NCI-H1436 treated with DMSO at 0.1 percent for 48 hours (cell line): ENCODE measurements at places on chromosomes 3 and 15.

GRCh38 chr3:73868688-73869315, 244.1 kb upstream of the PDZRN3 start:
- DNase-seq, result no peak

DNA sequence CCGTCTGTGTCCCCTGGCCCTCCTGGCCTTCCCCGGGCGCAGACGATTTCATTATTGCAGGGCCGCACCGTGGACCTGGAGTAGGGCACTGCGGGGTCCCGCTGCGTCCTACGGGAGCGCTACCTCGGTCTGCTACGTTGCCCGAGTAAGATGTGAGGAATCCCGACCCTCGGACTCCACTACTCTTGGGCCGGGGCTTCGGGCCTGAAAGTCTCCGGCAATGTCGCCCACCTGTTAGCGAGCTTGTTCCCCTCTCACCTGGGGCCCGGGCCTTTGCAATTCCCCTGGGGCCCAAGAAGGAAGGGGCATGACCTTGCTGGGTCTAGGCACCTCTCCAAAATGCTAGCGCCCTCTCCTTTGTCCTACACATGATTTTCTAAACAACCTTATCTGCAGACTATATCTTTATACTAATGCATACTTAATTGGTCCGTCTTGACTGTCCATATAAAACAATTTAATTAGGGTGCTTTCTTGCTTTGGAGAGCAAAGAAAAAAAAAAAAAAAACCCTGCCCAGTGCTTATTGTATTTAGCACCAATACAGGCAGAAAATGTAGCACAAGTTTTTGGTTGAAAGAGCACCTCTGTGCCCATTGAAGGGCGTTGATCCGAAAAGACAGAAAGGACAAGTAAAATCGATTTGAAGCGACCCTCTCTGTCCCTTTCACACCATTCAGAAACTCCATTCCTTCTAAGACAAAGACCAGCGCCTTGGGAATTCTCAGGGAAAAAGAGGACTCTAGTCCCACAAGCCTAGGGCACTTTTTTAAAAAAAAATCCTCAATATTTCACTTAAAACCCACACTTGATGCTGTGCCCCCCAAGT, 7.0 kb upstream of the NR2F2 start:
- no peak for DNase-seq

DNA sequence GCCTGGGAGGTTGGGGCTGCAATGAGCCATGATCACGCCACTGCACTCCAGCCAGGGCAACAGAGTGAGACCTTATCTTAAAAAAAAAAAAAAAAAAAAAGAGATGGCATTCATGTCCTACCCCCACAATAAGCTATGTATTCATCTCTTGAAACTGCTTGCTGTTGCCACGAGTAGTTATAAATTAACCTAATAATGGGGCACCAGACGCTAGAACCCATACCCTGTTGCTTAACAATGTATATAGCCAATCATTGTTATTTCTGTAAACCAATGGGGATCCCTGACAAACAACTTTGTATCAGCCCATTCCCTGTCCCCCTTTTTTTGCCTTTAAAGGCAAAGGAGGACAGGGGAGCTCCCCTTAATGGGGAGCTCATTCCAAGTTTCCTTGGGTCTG, 2.8 kb upstream of the LACTB start:
- DNase-seq, result no peak

GRCh38 chr3:56874269-56874668, 72.5 kb upstream of the ARHGEF3 start:
- DNase-seq, result no peak

DNA sequence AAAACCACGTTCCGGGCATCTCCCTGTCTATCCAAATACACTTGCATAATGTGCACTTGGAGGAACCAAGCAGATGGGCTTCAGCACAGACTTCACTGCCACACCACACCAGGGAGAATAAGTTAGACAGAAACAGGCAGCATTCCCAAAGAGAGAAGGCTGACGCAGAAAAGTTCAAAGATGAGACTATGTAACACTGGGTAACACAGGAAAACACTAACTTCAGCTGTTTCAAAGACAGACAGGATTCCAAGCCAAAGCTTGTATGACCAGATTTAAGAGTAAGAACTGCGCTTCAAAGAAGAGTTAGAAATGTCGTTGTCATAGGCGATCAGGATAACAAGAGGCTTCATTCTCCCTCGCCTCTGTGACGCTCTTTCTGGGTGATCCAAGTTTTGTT, 19.9 kb downstream of the SLC51A start:
- DNase-seq, result no peak

DNA sequence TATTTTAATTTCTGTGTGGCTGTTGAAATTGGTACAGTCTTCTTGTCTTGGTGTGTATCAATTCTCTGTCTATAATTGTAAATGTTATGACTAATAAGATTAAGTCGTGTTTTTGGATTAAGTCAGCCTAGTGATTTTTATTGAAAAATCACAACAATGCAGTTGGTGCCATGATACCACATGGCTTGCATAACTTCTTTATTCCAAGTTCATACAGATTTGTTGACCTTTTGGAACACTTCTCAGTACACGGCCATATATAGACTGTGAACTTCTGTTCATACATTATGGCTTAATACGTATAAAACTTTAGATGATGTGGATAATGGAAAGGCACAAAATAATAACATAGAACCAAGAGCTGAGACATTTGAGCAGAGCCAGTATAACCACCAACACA, 121.2 kb upstream of the NAALADL2 start:
- no peak for DNase-seq

GRCh38 chr3:177777699-177778098, 580.4 kb upstream of the TBL1XR1 start:
- no peak for DNase-seq

DNA sequence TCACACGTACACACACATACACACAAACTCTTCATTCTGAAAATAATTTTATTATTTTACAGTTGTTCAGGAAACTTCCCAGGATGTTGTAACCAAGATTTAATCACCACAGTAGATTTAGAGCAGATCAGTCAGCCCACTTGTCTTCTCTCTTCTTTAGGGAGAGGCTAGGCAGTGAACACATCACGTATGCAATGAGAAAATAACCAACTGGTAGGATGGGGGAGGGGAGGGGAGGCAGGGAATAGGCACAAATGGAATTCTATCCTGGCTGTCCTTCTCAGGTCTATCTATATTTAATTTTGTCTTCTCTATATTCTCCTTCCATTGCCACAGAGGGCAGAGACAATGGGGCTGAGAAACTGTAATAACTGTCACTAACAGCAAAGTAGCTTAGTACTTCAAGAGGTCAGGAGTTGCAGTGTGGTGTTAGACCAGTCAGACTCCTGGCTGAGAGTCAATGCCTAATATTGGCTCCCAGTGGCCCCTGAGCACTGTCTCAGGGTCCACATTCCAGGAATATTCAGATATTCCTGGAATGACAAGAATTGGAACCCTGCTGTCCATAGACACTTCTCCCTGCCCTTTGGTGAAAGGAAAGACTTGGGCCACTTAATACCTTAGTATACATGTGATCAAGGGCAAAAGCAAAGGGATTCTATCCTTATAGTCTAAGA, 2.6 kb upstream of the HCLS1 start:
- no peak for DNase-seq

- no peak for DNase-seq
These were observed 56.3 kb upstream of the TMCO5A start for GRCh38 chr15:37877851-37878741.

DNA sequence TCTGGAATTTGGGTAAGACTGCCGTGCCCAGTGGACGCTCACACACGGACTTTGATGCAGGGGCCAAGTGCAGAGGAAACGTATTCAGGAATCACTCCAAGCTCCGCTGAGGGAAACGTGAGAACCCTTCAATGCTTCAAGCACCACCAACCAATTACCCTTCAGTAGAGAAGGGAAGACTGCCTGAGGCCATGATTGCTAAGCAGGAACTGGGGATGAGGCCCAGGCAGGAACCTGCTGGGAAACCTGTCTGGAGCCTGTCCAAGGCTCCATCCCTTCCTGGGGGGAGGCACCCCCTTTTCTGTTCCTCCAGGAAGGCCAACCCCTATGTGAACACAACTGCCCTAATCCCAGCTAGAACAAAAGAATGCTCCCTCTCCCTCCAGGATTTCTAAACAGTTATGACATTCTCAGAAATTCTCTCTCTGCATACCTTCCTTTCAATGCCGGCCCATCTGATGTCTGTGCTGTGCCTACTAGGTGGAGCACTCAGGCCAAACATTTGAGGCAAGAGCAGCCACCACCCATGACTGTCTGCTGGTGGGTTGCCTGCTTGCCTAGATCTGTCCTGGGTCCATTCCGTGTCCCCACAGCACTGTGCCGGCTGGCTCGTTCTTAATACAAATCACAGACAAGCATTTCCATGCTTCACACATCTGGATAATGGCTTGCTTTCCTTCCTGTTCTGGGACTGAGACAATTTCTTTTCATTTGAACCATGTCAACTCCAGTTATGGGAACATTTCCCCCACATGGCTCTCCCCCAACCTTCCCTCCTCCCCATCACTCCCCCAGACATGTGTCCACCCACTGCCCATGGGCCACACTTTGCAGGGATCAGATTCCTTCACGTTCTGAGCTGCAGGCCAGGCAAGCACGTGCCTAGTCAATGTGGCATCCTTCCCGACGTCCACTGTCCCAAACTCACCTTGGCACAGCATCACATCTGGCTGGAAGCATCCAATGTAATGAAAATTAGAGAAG, 149.4 kb downstream of the ADAMTS17 start:
- DNase-seq, result no peak

DNA sequence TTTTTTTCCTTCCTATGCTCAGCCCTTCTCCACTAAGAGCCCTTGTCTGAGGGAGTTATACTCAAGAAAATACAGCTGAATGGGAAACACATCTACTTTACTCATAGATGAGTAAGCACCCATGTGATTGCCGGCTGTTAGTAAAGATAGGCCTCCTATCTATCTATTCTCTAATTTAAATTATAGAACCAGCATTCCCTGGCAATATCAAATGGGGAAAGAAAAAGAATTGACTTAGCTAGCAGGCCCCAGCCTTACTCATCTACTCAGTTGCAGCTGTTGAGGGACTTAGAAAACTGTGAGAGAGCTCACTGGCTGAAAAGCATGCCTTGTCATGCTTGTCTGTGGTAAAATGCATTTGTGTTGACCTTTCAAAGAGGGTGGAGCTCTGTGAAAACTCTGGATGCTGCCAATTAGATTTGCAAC, 116.9 kb upstream of the LRRFIP2 start:
- DNase-seq, result no peak

GRCh38 chr15:77744398-77744797, 111.7 kb upstream of the LINGO1 start:
- DNase-seq, result no peak

DNA sequence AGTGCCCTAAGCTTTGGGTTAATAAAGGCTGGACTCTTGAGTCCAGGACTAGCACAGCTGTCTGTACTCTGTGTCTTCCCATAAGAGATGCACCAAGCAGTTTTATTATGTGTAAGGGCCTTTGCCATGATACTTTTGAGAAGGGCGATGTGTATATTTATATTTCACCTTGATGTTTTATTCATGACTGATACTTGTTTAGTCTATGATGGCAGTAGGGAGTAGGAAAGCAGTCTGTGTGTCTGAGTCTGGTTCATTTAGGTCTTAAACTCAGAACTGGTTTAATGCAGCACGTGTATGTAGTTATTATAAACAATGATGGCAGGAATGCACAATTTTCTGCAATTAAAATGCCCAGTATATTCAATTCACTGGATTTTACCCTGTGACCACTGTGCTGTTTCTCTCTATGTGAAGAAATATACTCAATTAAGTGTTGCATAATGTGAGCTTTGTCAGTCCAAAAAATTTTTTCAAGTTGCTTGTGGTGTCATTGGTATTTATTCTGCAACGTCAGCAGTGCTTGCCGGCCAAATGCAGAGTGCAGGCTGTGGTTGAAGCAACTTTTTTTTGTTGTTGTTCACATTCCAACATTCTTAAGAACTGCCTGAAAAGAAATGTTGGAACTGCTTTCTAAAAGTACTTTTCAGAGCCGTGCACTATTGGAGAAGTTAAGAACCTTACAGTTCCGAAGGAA, 423.7 kb upstream of the SEMA6D start:
- no peak for DNase-seq

DNA sequence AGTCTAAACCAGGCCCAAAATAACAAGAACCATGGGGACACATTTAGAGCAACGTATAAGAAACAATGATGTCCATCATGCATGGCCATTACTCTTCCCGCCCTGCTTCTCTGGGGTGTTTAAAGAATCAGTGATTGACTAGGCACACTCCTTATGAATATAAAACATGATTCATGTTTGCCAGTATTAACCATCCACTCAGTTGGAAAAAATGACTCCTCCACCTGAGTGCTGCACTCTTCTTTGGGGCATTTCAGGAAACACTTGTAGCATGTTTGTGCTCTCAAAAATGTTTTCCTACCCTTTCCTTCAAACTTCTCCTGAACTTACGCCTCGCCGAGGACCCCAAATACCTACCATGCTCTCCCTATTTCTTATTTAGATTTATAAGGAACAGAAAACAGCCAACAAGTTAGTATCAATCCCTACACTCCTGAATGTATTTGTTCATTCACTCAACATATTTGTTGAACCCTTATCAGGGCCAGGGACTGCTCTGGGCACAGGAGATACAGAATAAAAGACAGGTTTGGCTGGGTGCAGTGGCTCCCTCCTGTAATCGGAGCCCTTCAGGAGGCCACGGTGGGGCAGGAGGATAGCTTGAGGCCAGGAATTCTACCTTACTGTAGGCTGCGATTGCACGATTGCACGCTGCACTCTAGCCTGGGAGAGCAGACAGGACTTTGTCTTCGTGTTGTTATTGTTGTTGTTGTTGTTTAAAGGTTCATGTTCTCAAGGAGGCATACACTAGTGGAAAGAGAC, 137.0 kb downstream of the TMCO5A start:
- DNase-seq, result no peak

GRCh38 chr15:31456354-31457060, 129.9 kb downstream of the KLF13 start:
- DNase-seq, result no peak

DNA sequence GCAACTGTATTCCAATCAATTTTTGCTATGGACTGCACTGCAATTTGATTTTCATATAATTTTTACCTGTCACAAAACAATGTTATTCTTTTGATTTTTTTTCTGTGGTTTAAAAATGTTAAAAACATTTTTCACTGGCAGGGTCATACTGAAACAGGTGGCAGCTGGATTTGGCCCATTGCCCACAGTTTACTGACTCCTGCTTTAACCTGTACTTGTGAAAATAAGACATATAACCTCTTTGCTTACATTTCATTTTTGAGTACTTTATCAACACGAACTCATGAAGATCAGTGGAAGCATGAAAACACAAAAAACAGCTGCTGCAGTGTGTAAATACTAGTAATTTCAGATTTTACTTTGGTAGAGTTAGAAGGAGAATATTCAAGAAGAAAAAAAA, 313.1 kb downstream of the WDR72 start:
- DNase-seq, result no peak
